Fibroblast of lung (primary cell): ENCODE measurements at places on chromosomes 5 and 9. TPM values are rescaled to one million over a fixed set of nuclear protein-coding genes. Genes with fewer than 3 reads are reported as not detected.

The SOX30 gene
- total RNA-seq: under 0.01 TPM in 1 of 2 replicates, not detected in the other

The QRFP gene
- not detected in 2 replicates for total RNA-seq

The PIP5K1B gene
- total RNA-seq: under 0.01 TPM in 2 replicates

The IL4 gene
- not detected in 2 replicates for total RNA-seq

The SLC12A2 gene
- total RNA-seq: 13.7 and 19.0 TPM in 2 replicates

- H3K36me3 ChIP-seq: no peaks in the 10 kb centered on the region
- H3K4me3 ChIP-seq: no peak overlapping the region
- no peaks in the 10 kb centered on the region for H3K27me3 ChIP-seq
- no peaks in the 10 kb centered on the region for H3K4me1 ChIP-seq
- H3K27ac ChIP-seq: no peak overlapping the region
Observed at GRCh38 chr9:34687276-34688030, 3.6 kb downstream of the CCL19 start.

DNA sequence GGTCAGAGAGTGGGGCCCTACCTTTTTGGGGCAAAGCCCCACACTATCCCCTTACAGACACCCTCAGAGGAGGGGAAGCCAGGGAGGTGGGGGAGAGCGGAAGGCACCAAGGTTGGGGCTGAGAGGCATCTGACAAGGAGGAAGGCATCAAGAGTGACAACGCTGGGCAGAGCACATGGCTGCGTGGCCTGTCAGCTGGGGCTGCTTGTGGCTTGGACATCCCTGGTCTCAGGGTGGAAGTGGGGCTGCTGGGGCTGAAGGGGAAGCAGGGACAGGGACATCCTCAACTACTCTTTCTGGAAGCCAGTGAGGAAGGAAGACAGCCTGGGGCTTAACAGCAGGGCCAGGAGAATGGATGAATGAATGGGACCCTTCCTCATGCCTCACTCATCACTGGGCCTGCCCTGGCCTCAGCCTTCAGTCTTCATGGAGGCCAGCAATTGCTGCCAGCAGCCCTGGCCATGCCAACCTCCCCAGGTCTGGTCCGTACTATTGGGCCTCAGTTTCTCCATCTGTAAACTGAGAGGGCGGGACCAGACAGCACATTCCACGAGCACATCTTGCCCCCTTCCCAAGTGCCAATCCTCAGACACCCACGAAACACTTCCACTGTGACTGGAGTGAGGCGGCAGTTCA lies 993 bp upstream of the RALGDS start:
- no peak overlapping the region for H3K4me3 ChIP-seq
- H3K27ac ChIP-seq: no peak overlapping the region
- no peaks in the 10 kb centered on the region for H3K36me3 ChIP-seq
- no peaks in the 10 kb centered on the region for H3K27me3 ChIP-seq
- peaks cover 26% of the 10 kb centered on the region for H3K4me1 ChIP-seq

- no peak overlapping the region for H3K4me3 ChIP-seq
- no peaks in the 10 kb centered on the region for H3K27me3 ChIP-seq
- H3K27ac ChIP-seq: no peak overlapping the region
- H3K36me3 ChIP-seq: no peaks in the 10 kb centered on the region
- DNase-seq: no peak
- no peaks in the 10 kb centered on the region for H3K4me1 ChIP-seq
Observed at GRCh38 chr9:14671377-14671776, 21.9 kb downstream of the ZDHHC21 start.

GRCh38 chr9:121185178-121185745 lies 16.4 kb downstream of the RAB14 start:
- no peak overlapping the region for H3K27ac ChIP-seq
- no peak for DNase-seq
- H3K4me3 ChIP-seq: no peak overlapping the region

GRCh38 chr5:171272996-171273970 lies 35.8 kb upstream of the TLX3 start:
- H3K4me1 ChIP-seq: peaks cover 4% of the 10 kb centered on the region
- H3K4me3 ChIP-seq: no peak overlapping the region
- peak; percentile 26 for DNase-seq

DNA sequence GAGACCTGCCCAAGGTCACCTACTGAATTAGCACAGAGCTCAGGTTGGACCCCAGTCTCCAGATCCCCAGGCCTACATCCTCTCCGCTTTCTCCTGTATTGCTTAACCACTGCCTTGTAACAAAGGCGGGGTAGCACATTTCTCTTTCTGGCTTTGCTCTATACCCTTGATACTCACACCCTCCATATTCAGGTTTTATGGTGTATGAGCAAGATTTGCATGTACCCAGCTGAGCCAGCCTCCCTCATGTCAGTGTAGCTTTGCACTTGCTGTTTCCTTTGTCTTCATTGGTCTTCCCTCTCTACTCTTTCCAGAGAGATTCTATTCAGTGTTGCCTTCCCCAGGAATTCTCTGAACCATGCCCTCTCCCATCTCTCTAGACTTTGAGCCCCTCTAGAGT lies 19.6 kb upstream of the ZCCHC7 start:
- no peaks in the 10 kb centered on the region for H3K27me3 ChIP-seq
- no peak overlapping the region for H3K4me3 ChIP-seq
- H3K27ac ChIP-seq: no peak overlapping the region
- H3K36me3 ChIP-seq: no peaks in the 10 kb centered on the region
- DNase-seq: no peak
- no peaks in the 10 kb centered on the region for H3K4me1 ChIP-seq

DNA sequence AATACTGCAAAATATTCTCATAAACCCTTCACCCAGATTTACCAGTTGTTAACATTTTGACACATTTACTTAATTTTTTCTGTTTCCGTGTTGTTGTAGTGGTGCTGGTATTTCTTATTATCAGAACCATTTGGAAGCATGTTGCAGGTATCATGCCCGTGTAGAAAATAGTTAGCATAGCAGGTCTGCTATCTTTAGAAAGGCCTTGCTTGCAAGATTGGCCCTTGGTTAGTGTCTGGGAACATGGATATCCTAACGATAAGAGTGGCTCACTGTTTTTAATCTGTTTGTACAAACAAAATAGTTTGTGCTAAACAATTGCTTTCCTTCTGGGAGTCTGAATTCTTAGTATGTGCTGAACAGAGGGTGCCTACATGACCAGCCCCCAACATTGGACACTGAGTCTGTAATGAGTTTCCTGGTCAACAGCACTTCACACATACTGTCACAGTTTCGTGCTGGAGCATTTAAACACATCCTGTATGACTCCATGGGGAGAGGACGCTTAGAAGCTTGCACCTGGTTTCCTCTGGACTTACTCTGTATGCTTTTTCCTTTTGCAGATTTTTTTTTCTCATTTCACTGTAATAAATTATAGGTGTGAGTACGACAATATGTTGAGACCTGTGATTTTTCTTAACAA lies 66.9 kb downstream of the MAN2A1 start:
- no peaks in the 10 kb centered on the region for H3K36me3 ChIP-seq
- DNase-seq: no peak
- H3K27me3 ChIP-seq: no peaks in the 10 kb centered on the region
- no peak overlapping the region for H3K4me3 ChIP-seq
- no peaks in the 10 kb centered on the region for H3K4me1 ChIP-seq

DNA sequence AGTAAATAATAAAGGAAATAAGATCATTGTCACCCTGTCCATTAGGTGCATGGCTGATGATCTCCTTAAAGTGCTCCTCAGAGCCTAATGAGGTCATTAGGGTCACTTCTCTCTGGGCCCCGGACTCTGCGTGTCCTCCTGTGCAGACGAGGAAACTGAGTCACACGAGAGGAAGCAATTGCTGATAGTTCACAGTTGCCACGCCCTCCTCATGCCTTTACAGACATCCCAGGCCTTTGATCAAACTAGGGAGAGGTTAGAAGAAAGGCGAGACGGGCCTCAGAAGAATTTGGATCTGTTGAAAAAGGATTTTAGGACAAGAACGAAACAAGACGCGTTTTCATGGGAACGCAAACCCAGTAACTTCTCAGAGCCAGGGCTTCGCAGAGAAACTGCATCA lies 32.0 kb upstream of the MSX2 start:
- no peak overlapping the region for H3K27ac ChIP-seq
- no peak overlapping the region for H3K4me3 ChIP-seq
- peaks cover 6% of the 10 kb centered on the region for H3K27me3 ChIP-seq
- no peaks in the 10 kb centered on the region for H3K36me3 ChIP-seq

DNA sequence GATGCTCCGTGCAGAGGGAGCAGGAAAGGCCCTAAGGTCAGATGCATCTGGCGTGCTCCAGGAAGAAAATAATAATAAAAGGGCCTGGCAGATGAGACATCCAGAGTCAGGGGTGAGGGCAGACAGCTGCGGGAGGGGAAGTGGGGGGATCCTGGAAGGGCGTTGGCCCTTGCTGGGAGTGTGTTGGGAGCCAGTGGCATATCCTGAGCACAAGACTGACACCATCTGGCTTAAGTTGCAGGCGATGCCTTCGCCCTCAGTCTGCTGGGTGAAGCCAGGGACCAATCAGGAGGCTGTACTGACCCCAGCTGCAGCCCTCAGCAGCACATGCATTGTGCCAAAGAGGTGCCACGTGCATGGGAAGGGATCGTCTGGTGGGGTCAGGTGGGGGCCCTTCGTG lies 3.8 kb downstream of the OR2V2 start:
- no peak overlapping the region for H3K4me3 ChIP-seq
- no peaks in the 10 kb centered on the region for H3K27me3 ChIP-seq
- H3K36me3 ChIP-seq: no peaks in the 10 kb centered on the region
- no peaks in the 10 kb centered on the region for H3K4me1 ChIP-seq
- peak; percentile 21 for DNase-seq

DNA sequence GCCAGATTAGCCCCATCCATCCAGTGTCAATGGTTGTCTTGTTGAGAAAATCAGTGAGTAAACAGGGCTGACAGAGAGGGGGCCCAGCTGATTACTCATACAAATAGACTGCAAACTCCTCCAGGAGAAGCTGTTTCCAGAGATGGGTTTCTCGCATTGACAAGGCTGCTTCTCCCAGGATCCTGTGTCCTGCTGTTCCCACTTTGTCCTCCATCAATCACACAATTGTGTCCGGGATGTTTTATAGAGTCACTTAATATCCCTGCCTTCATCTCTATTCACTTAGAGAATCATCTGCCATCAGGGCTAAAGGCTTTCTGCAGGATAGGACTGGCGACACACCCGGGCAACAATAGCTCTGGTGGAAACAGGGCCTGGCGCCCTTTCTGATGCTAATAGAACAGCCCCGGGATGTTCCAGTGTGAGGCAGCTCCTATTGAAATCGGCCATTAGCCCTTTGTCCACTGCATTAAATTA lies 71.7 kb upstream of the TBCA start:
- no peak for DNase-seq
- peaks cover 1% of the 10 kb centered on the region for H3K4me1 ChIP-seq
- no peak overlapping the region for H3K27ac ChIP-seq
- no peak overlapping the region for H3K4me3 ChIP-seq
- no peaks in the 10 kb centered on the region for H3K36me3 ChIP-seq
- H3K27me3 ChIP-seq: no peaks in the 10 kb centered on the region

- no peaks in the 10 kb centered on the region for H3K4me1 ChIP-seq
- H3K4me3 ChIP-seq: no peak overlapping the region
- H3K36me3 ChIP-seq: no peaks in the 10 kb centered on the region
Observed at GRCh38 chr9:111069183-111069582, 30.9 kb upstream of the LPAR1 start.
